RWPE2 (cell line): ENCODE measurements at places on chromosomes 5 and 9.

DNA sequence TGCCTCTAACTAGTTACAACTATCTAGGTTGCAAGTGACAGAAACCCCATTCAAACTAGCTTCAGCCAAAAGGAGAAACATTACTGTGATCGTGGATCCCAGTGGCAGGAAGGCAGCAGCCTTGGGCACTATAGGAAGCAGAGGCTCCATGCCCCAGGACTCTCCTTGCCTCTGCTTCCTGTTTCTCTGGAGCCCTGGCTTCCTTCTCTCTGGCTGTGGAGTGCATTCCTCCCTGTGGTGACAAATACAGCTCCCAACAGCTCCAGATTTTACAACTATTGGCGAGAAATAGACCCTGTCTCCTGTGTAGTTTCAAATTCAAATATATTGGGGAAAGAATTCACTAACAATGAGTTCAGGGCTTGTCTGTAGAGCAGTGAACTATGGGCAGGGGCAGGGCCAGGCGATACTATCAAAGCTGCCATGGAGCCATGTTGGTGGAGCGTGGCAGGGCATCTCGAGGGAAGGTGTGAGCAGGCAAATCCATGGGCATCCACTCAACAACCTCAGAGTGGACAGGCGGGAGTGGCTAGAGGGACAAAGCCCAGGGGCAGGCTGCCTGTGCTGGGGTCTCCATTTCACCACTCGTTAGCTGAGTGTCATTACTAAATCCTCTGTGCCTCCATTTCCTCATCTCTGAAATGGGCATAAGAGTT is 189.5 kb downstream of the ERCC6L2 start:
- no peak for DNase-seq

GRCh38 chr5:88556406-88556805 is 287.8 kb upstream of the TMEM161B start:
- no peak for DNase-seq

- DNase-seq = peak; percentile 89
Measured at GRCh38 chr9:69171049-69171448, 3.0 kb upstream of the TJP2 start.

GRCh38 chr5:107831612-107832395 is 161.1 kb upstream of the EFNA5 start:
- no peak for DNase-seq

DNA sequence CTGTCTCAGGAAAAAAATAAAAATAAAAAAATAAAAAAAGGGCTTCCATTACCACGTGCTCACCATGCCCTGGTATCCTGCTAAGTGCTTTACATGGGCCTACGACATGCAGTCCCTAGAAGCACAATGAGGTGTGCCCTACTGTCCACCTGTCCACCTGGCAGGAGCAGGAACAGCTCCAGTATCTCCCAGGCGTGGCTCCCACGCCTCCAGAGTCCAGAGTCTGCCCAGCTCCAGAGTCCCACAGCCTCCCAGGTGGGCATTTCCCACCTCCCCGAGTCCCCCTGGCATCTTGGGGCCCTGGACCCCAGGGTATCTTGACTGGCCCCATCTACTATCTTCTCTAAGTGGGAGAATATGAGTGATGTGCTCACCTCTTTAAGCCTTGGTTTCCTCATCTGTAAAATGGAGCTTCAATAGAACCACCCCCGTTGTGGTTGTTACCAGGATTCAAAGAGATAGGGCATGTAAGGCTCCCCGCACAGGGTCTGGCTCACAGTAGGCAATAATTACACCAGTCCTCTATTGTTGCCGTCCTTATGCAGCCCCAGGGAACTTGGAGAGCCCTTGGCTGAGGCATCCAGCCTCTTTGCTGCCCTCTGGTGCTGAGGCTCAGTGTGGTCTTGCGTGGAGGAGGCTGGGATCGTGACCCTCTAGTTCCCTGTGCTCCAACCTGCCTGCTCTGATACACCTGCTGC is 8.9 kb downstream of the CXCL14 start:
- no peak for DNase-seq

DNA sequence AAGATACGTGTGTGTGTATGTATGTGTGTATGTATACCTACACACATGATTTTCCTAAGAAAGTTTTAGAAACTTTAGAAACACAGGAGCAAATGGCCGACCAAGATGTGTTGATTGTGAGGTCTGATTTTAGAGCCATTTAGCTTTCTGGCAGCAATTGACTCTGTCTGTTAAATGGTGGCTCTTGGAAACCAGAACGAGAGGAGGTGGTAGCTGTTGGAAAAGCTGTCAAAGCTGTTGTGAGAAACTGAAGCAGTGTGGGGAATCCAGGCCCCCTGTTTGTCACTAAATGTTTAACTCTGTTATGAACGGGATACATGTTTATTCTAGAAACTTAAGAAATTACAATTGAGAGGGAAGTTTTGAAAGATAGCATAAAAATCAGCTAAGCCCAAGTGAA is 91.4 kb downstream of the GOLPH3 start:
- no peak for DNase-seq

DNA sequence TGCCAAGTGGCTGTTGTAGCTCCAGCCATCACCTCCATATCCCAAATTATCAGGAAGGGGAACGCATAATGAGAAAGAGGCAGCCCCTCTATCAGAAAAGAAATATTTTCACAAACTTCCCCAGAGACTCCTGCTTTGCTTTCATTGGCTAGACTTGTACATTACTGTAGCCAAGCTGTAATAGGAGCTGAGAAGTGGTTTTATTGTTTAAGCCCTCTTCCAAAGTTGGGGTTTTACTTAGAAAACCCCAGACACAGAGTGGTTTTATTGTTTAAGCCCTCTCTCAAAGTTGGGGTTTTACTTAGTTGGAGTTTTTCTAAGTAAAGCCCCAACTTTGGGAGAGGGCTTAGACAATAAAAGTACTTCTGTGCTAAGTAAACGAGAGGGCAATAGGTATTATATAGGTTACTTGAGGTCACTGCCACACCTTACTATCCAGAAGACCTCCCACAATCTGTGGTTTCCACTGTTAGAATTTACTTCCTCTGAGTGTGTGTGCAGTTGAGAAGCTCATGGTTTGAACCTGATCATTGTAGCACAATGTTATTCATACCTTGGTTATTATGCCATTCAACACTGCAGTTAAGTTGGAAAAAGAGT is 215.7 kb upstream of the OTULINL start:
- no peak for DNase-seq

GRCh38 chr5:72505016-72505415 is 2.2 kb downstream of the ZNF366 start:
- no peak for DNase-seq

- DNase-seq = no peak
Measured at GRCh38 chr9:106861640-106862109, 1.3 kb upstream of the ZNF462 start.

DNA sequence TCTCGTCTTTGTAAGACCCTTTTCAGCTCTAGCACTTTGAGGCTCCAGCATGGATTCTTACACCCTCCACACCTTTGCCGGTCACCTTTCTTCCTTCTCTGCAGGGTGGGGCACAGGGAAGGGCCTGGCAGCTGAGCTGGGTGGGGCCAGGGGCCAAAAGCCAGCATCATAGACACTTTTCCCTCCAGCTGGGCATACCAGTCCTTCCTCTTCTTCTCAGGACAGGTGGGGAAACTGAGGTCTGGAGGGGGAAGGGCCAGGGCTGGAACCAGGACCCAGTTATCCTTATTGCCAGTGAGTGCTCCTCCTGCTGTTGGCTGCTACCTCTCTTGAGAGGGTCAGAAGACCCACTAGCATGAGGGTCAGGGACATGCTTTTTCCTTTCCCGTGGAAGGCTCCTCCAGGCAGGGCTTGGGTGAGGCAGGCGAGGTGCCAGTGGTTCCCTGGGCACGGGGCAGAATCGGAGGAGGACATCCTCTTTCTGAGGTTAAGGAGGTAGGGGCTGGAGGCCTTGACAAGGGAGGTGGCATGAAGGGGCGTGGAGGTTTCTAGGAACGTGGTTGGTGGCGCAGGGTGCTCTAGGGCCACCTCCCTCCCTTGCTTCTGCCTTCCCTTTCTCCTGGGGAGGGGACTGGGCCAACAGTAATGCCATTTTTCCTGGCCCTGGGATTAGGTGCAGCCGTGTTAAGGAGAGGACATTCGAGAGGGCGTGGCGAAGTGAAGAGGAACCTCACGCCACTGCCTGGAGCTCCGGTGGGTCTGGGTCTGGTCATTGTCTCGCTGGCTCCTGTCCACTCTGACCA is at the start of gene NDST1:
NDST1 (plus strand) TSS at position 658 of the 803 bp plus-strand sequence. CDS start 13,124 bp downstream, outside the sequence.
- DNase-seq = no peak

DNA sequence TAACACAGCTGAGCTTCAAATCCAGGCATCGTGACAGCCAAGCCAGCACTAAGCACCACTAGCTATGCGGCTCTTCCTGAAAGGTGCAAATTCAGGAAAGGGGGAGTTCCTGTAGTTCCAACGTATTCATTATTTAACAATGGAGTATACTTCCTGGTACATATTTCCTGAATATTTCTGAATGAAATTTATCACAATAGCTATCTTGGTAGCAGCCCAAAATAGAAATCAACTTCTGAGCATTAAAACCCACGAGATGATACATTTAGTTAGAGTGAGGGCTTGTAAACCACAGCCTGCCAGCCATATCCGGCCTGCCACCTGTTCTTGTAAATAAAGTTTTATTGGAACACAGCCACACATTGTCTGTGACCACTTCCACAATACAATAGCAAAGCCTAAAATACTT is 109.7 kb upstream of the RETREG1 start:
- no peak for DNase-seq

DNA sequence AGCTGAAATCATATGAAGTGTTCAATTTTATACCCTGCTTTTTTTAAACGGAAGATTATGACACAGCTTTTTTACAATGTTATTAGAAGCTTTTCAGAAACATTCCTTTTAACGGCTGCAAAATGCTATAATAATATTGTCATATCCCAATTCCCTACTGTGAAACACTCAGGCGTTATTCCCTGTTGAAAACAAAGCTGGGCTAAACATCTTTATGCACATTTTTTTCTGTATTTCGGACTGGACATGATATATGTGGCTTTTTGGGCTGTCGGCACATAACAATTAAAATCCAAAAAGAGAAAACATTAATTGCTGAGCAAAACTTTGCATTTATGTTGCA is 12.0 kb upstream of the CTSL start:
- DNase-seq = no peak

GRCh38 chr9:77935211-77935610 is 96.4 kb downstream of the GNAQ start:
- DNase-seq = no peak
